ENCODE measurements at places on chromosomes 11 and 22.

- DNase-seq = no peak
Observed at GRCh38 chr11:105443623-105444022, 166.2 kb upstream of the GRIA4 start.

DNA sequence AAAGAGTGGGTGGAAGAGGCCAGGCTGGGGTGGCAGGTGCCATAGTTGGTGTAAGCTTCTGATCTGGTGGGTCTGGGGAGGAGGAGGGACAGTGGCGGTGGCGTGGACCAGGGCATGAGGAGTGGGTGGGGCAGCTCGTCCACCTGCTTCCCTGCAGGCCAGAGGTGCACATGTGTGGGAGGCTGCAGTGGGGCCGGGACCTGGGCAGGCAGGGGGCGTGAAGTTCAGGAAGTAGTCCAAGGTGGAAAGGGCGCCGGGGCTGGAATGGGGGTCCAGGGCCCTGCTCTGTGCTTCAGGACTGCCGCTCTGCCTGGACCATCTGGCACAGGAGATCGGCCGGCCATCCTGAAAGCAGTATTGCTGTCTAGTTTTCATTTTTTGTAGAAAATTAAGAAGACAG lies 15.9 kb downstream of the RIBC2 start:
- no peak for DNase-seq

- DNase-seq = no peak
Observed at GRCh38 chr11:35964841-35965240, 21.0 kb downstream of the LDLRAD3 start.

DNA sequence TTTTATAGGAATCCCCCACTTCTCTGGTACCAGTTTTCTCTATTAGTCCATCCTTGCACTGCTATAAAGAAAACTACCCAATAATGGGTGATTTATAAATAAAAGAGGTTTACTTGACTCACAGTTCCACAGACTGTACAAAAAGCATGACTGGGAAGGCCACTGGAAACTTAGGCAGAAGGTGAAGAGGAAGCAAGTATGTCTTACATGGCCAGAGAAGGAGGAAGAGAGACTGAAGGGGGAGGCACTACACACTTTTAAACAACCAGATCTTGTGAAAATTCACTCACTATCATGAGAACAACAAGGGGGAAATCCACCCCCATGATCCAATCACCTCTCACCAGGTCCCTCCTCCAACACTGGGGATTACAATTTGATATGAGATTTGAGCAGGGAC lies 68.9 kb upstream of the GNAZ start:
- DNase-seq = no peak

DNA sequence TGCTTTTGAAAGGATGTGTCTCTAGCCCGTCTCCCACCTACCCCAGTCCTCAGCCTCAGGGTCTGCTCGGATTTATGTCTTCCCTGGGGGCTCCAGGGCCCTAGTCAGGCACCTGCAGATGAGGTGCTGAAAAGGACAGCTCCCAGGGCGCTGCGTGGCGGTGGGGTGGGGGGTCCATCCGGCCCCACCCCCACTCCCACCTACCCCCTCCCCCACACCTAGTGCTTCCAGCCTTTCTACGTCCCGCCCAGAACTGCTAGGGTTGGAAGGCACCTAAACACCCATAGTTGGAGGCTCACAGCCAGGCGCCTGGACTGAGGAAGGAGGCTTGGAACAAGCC lies 1.4 kb upstream of the ROBO3 start:
- no peak for DNase-seq

GRCh38 chr22:26169315-26170111 lies at the start of gene SEZ6L:
Gene SEZ6L, plus strand, starts transcription at chr22:26169462. Its CDS starts 208 bp downstream, at chr22:26169670.
- no peak for DNase-seq

GRCh38 chr22:43470941-43471585 lies 59.2 kb downstream of the MPPED1 start:
- DNase-seq = no peak

DNA sequence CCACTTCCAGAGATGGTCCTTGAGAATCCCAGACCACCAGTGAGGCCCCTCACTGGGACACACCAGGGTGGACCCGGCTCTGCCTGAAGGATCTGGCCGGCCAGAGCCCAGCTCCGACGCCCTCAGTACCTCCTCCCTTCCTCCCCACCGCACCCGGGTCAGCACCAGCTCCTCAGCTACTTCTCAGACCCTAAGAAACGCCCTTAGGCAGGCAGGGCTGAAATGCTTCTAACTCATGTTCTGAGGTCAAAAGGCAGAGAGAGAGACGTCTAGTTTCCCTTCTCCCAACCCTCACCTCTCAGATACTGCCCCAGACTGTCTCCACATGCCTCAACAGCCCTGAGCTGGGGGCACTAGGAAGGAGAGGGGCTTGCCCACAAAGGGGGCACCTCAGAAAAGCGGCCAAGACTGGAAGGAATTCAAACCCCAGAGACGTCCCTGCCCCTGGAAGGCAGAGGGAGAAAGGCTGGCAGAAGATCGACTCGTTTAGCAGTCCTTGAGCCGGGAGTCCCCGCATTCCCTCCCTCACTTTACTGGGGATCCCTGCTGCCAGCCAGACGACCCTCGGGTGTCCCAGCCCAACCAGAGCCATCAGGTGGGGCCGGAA lies 539 bp downstream of the USH1C start:
- no peak for DNase-seq

DNA sequence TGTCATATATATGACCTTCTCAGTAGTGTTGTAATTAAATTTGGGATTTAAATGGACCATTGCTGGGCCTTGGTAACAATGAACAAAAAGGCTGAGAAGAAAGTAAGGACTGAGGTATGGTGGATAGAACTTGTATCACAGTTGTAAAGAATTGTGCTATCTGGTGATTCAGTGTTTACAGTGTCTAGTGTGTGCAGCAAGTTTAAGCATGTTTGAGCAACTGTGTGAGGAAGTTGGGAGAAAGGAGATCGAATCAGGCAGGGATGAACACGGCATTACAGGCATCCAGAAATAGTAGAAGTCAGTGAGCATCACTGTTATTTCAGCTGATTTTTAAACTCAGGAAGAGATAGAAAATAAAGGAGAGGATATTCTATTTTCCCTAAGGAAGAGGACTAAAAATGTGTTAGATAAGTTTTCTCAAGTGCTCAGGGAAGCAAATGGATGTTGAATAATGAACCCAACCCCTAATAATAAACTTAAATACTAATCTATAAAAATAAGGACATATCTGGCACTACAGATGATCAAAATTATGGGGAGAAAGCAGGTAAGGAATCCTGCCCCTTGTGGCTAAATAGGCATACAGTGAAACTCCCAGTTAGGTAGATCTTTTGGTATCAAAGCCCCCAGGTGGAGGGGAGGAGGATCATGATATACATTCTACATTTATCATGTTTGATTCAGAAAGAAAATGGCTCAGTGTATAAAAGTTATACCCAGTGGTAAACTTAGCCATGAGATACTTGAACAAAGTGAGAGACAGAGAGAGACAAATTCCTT lies 361.0 kb upstream of the ANO3 start:
- no peak for DNase-seq

DNA sequence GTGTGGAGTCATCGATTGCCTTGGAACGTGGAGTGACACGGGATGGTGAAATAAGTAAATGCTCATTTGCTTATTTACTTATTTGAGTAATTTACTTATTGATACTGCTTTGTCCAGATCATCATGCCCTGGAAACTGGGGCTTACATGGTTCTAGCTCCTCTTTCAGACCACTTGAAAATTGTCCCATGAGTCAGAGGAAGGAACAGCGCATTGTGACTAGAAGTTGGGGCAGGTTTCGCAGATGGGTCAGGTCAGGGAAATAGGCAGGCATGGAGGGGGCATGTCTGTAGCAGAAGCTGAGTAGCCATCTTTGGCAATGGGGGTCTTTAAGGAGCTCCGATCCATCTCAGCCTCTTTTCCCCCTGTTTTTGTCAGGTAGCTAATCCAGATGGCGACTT lies 104.2 kb upstream of the SORL1-AS1 start:
- no peak for DNase-seq

GRCh38 chr11:117970400-117971024 lies 15.7 kb upstream of the IL10RA start:
- no peak for DNase-seq

GRCh38 chr11:93652161-93652597 lies 9.3 kb upstream of the CEP295 start:
- DNase-seq = no peak

- no peak for DNase-seq
Observed at GRCh38 chr22:45805413-45805812, 133.8 kb downstream of the ATXN10 start.

DNA sequence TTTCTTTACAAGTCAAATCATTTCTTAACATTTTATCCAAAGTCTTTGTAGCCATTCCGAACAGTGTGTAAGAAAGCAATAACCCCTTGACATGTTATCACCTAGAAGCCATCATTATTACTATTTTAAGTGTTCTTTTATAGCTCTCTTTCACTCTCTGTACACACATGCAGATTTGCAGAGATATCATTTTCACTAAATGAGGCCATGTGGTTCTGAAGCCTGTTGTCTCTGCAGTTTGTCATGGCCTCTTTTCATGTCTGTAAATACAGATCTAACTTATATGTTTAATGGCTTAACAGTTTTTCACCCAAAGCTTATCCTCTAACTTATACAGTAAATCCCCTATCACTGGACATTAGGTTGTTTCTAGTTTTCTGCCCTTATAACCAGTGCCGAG lies 166.8 kb downstream of the MYO18B start:
- DNase-seq = no peak

DNA sequence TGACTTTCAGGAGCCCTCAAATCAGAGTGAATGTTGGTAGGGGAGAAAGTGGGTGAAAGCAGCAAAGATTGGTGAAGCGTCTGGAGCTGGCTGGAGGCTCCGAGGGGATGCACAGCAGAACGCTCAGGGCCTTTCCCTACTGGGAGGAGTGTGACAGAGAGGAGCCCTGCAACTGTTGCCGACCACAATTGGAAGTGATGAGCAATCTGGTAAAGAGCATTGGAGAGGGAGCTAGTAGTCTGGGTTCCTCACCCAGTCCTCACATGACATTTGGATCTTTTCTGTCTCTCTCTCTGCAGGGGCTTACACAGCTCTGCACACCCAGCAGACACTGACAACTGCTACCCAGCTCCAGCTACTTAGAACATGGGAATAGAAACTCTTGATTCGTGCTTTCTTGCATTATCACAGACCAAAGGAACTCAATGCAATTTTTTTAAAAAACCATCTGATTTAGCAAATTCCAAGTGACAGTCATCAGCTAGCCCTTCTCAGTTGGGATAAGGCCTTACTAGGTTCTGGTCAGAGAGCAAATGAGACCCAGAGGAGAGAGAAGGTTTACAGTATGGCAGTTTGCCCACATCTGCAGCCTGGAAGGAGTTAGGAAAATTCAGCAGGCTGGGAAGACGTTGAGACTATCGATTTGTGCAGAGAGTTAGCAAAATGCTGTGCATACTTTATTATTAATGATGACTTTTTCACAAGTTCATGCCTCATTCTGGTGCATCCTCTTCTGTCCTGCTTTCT lies 278.0 kb upstream of the PLET1 start:
- no peak for DNase-seq

- DNase-seq = no peak
Observed at GRCh38 chr11:84316866-84317555, 1030.8 kb upstream of the CCDC90B start.

DNA sequence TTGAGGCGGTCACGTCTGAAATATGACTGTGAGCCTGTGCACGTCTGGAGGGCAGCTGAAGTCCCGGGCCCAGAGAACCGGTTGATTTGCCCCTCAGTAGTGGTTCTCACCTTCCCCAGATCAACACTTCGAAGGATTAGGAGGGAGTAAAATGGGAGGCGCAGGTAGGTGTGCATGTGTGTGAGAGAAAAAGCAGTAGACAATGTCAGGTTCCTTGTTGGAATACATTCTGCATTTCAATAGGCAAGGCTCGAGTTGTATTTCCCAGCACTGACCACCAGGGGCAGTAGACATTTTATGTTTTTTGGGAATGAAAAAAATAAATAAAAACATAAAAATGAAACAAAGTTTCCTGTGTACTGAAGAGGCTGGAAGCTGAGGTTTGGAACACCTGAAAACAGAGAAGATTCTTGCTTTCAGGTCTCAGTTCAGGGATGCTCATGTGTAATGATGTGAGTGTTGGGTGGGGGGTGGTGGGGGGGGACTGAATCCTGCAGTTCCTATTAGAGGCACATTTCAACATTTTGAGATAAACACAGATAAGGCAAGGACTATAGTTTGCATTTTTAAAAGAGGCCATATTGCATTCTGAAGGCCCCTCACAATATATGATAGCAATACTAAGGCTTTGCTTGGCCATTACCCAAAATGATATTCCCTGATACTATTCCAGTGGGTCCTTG lies 333.9 kb downstream of the CADM1 start:
- no peak for DNase-seq

DNA sequence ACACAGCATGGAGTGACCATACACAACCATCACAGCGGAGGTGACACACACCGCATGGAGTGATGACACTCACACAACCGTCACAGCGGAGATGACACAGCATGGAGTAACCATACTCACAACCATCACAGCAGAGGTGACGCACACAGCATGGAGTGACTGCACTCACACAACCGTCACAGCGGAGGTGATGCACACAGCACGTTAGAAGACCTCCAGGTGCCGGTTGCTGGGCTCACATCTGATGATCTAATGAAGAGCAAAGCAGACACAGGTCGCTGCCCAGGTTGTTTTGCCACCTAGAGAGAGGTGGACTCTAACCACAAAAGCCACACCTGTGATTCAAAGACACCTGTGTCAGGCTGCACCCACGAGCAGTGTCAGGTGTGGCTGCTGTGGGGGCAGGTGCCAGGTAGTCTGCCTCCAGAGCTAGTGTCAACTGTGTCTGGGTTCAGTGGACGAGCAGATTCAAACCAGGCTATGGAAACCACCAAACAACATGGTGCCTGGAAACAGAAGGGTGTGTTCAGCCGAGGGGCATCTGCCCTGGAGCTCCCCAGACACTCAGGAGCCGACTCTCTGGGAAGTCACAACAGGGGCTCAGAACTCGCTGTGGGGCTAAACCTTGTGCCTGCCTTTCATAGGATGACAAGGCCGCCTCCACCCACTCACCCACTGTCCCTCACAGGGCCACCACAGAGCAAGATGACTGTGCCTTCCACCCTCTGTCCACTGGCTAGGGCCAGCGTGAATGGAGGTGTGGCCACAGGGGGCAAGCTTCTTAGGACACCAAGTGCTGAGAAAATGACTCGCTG lies 608.2 kb downstream of the TBC1D22A start:
- no peak for DNase-seq

- no peak for DNase-seq
Observed at GRCh38 chr11:27209562-27210005, 153.4 kb downstream of the CCDC34 start.

DNA sequence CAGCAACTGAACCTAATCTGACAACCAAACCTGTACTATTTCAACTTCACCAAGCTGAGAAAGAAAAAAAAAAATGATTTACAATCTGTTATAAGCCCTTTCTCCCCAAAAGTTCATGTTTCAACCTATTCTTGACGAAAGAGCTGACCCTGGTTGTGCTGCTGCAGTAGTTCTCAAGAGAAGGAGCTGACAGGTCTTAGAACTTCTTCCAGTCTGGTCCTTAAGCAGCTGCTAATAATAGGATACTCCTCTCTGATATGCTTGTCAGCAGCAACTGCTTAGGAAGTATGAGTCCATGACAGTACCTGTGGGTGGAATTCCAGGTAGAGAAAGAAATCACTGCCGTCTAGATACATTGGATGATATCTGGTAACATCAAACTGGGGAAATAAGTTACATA lies 735.1 kb upstream of the CCDC90B start:
- DNase-seq = no peak

- DNase-seq = no peak
Observed at GRCh38 chr11:82895437-82896091, 4.7 kb downstream of the PRCP start.

Measured in stimulated activated CD4-positive, alpha-beta T cell treated with anti-CD3 and anti-CD28 coated beads, Interleukin-4, amount 100 ng/mL, for 4 hours (primary cell).